ENCODE measurements at places on chromosomes 16 and 17. TPM values are rescaled to one million over a fixed set of nuclear protein-coding genes. Genes with fewer than 3 reads are reported as not detected.

The FNDC8 gene
- not detected for total RNA-seq

The NT5M gene
- 6.0 TPM for total RNA-seq

The SOST gene
- total RNA-seq, result not detected

DNA sequence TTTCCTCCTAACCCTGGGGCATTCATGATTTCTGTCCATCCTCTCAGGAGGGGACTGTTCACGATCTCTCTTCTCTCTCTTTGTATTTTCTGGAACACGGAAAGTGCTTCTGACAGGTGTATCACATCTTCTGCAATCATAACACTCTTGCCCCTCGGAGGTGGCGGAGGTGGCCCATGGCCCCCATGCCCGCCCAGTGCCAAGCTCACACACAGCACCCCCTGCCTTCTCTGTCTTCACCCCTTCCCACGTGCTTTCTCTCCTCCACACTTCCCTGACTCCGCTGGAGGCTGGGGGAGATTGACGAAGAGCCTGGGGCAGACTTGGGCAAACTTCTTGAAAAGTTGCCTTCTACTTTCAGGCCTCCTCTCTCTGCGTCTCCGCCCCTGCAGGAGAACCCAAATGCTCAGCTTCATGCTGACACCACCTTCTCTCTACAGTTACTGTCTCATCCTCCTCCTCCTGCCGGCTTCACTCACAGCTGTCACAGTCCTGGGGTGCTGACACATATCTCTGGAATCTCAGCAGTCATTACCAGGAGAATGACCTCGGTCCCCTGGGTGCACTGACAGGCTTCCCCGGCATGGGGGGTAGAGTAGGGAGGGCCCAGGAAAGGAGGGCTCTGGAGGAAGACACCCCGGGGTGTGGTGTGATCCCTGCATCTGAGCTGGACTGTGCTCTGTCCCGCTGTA is 127.1 kb downstream of the ENGASE start:
- no peak for DNase-seq

DNA sequence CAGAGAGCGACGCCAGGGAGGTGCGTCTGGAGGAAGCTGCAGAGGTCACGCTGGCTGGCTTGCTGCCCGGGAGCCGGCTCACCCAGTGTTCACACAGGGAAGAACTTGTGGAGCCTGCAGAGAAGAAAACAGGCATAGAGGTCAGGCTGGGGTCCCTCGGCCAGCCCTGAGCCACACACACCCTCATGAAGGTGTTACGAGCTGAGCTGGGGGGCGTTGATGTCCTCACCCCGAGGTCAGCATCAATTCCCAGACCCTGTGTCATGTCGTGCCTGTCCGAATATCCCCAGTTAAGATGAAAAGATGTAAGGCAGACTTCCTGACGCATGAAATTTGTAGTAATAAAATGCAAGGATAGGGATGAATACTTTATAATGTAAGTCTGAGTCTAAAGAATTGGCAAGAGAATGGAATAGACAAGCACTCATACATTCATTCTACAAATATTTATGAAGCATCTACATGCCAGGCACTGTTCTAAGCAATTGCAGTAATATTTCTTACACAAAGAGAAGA is 77.1 kb downstream of the USP31 start:
- no peak for DNase-seq

DNA sequence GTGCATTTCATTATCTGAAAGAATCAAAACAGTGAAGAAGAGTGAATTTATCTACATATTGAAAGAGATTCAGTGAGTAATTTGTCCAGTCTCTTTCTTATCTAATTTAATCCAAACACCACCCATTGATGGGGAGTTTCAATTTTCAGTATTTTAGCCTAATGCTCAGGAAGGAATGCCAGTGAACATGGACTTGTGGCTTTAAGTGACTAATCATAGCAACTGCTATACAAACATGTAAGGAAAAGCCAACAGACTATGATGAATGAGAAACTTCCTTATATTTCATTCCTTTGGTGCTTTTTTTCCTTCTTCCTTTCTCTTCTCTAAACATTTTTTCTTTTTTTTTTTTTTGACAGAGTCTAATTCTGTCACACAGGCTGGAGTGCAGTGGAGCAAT is 885.8 kb downstream of the KCNJ2 start:
- DNase-seq, result no peak

DNA sequence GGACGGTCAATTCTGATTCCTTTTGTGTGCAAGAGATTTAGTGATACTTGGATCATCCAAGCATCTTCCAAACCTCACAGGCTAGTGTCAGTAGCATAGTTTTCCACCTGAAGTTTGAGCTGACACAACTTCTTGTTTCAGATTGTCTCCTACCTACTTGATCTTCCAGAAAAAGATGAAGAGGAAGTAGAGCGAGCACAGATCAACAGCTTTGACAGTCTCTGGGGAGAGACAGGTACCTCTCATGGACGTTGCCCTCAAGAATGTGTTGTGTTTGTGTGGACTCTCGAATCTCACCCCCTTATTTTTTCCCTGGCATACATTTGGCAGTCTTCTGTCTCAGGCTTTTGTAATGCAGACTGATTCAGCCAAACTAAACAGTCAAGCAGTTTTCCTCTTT is 47.4 kb downstream of the CYB561 start:
- no peak for DNase-seq

DNA sequence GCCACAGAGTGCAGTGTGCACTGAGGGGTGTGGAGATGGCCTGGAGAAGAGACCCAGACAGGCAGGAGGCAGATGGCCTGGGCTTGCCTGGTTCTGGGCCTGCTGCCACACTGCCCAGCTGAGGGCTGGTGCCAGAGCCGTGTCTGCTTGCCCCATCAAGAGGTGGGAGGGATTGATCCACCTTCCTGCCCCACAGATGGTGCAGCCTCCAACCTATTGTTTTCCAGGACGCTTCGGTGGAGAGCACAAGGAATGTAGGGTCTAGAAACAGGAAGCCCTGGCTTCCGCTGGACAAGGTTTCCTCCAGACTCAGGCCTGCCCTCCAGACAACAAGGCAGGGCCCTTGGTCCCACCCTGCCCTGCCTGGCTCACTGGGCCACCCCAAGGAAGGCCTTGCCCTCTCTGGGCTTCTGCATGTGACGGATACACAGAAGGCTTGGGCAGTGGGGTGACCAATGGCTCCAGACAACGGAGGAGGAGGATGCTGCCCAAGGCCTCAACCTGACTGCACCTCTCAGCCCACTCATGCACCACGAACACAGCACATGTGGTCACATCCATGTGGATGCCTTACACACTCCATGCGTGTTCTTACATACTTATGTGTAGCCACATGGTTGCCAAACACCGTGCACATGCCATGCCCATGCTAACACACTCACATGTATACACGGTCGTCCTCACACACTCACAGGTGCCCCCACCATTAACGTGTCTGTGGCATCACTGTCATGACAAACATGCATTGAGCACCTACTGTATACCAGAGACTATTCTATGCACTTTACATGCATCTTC is 6.5 kb upstream of the CDH5 start:
- DNase-seq, result no peak

- DNase-seq, result no peak
Measured at GRCh38 chr17:61928101-61928436, 287 bp upstream of the INTS2 start.

GRCh38 chr17:32569171-32570080 is 82.6 kb downstream of the CDK5R1 start:
- no peak for DNase-seq

DNA sequence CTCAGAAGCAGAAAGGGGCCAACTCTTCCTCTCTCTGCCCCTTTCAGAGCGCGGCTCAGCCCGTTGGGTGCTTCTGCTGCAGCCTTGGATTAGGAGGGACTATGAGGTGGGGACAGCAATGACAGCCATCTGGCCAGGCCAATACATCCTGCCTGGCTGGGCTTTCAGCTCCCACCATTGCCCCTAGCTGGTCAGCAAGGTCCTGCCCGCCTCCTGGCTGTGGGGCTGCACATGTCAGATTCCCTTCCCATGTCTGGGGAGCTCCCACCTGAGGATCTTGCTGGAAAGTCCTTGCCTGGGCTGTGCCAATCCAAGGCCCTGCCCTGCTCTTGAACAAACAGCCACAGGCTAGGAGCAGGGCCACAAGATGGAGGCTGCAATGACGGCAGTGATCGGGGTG is 8.3 kb downstream of the TRIM65 start:
- no peak for DNase-seq

DNA sequence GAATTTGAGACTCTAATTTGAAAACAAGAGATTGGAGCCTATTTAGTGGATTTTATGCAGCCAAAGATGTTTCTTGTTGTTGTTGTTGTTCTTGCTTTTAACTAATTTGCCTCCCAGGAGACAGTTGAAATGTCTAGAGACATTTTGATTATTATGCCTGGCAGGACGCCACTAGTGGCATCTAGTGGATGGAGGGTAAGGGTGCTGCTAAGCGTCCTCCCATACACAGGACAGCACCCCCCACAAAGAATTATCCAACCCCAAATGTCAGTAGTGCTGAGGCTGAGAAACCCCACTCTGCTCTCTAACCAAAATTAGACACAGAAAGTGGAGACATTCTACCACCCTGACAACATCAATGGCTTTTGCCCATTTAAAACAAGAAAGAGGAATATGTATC is 15.4 kb upstream of the HSBP1 start:
- no peak for DNase-seq

DNA sequence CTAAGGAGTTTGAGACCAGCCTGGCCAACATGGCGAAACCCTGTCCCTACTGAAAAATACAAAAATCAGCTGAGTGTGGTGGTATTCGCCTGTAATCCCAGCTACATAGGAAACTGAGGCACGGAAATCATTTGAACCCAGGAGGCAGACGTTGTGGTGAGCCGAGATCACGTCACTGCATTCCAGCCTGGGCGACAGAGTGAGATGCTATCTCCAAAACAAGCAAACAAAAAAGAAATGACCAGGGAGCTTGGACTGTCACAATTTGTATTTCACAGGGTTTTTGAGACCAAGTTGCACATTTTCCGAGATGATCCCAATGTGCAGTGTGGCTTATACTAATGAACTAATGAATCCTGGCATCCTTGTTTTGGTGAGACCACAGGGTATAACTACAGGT is 156.5 kb downstream of the SLC39A11 start:
- no peak for DNase-seq

GRCh38 chr17:55760643-55761355 is 9.9 kb downstream of the PCTP start:
- DNase-seq, result no peak

- no peak for DNase-seq
Measured at GRCh38 chr16:11967195-11967911, 2.3 kb downstream of the TNFRSF17 start.

DNA sequence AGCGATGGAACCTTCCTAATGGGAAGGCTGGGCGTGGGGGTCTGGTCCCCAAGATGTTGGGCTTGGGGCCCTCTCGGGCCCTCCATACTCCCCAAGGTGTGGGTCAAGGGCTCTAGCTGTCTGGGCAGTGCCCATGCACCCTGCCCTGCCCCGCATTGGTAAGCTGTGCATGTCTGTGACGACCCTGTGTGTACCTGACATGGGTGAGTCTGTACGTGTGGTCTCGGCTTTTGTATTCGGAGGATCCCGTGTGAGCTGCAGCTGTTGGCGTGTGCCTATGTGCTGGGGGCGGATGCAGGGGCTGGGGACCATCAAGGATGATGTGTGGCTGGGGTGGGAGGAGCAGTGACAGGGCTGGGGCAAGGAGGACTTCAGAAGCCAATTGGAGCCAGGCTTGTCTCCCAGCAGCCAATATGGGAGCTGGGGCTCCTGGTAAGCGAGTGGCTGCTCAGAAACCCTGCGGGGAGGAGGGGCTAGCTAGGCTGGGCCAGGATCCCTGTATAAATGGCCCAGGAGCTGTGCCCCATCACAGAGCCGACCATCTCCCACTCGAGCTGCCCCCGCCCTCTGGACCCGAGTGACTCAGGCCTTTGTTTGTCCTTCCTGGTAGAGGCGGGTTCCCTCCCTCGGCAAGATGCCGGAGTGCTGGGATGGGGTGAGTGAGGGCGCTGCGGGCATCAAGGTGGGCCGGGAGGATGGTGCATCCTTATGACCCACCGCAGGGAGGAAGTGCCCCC is at the start of gene NDRG4:
Gene NDRG4, plus strand, starts transcription at position 529 of the 737 bp plus-strand sequence. Its CDS starts 106 bp downstream, at position 635.
- DNase-seq, result peak; percentile 64

DNA sequence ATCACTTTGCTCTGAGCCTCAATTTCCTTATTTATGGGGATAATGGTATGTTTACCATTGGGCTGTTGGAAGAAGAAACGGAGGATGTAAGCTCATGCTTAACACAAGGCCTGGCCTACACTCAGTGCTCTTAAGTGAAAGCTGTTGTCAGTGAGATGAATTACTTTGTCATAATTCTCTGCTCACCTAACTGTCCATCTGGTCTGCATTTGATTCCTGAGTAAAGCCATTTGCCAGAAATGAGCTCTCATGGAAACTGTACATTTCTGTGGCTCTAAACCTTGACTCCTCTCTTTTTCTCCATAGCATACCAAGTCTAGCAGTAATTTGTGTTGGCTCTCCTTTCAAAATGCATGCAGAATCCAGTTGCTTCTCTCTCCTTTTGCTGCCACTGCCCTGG is 445.7 kb downstream of the UTP18 start:
- no peak for DNase-seq

DNA sequence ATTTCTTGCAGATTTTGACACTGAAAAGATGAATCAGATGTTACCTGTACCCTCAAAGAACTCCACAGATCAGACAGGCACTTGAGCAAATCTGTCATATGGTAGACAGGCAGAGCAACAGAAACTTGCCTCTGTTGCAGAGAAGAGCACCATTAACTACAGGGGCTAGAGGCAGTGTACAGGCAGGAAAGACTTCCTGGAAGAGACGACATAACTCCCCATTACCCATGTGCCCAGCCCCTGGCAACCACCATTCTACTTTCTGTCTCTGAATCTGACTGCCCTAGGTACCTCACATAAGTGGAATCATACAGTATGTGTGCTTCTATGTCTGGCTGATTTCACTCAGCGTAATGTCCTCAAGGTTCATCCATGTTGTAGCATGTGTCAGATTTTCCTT is 15.5 kb downstream of the GFOD2 start:
- DNase-seq, result no peak

Data from activated naive CD4-positive, alpha-beta T cell treated with anti-CD3 and anti-CD28 coated beads, Interleukin-2, amount 50 U/mL, for 72 hours (primary cell).